Ovary (tissue), 10 donors: ENCODE measurements at places on chromosomes 5 and 9.

DNA sequence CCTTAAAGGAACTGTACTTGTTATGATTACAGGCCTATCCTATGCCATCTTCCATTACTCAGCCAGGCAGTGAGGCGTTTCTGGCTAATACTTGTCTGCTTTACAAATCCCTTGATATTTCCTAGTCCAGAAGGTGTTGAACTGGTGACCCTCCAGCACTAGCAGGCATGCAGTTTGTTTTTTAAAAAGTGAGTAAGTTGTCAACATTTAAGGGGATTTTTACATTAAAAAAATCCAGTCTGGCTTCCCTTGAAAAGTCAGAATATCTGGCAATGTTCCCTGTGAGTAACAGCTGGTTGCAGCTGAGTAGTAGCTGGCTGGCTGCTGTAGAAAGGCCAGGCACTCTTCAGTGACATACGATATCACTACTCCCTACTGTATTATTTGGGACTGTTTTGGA lies 21.8 kb downstream of the GRIN3A start:
- no peak overlapping the region for H3K27ac ChIP-seq
- no peaks in the 10 kb centered on the region for H3K4me1 ChIP-seq
- no peaks in the 10 kb centered on the region for H3K36me3 ChIP-seq
- no peaks in the 10 kb centered on the region for H3K27me3 ChIP-seq
- no peak overlapping the region for H3K4me3 ChIP-seq

- H3K4me1 ChIP-seq, result no peaks in the 10 kb centered on the region
Measured at GRCh38 chr5:137300411-137301240, 198.5 kb downstream of the SPOCK1 start.

- no peak overlapping the region for H3K27ac ChIP-seq
- no peaks in the 10 kb centered on the region for H3K27me3 ChIP-seq
Measured at GRCh38 chr9:72863456-72864094, 89.3 kb downstream of the ALDH1A1 start.

DNA sequence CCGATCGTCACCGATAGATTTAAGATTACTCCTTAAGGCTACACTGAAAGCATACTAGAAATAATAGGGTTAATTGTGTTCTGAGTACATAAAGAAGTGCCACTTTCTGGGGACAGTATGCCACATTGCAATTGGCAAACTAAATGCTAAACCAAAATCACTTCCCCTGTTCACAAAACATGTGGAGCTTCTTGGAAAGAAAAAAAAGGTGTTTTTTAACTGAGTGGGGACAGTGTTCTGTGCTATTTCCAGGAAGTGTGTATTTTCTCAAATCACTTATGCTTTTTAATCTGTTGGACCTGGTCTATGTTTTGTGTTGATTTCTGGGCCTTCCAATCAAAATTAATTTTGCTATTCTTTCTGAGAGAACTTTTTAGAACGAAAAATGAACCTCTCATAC lies 149.3 kb upstream of the MPDZ start:
- no peak overlapping the region for H3K4me3 ChIP-seq
- DNase-seq, result no peak
- H3K36me3 ChIP-seq, result no peaks in the 10 kb centered on the region
- no peaks in the 10 kb centered on the region for H3K27me3 ChIP-seq

- H3K27ac ChIP-seq, result no peak overlapping the region
- no peak for DNase-seq
- no peak overlapping the region for H3K4me3 ChIP-seq
- H3K4me1 ChIP-seq, result no peaks in the 10 kb centered on the region
- H3K36me3 ChIP-seq, result no peaks in the 10 kb centered on the region
Measured at GRCh38 chr5:94031631-94032030, 290.2 kb upstream of the POU5F2 start.

DNA sequence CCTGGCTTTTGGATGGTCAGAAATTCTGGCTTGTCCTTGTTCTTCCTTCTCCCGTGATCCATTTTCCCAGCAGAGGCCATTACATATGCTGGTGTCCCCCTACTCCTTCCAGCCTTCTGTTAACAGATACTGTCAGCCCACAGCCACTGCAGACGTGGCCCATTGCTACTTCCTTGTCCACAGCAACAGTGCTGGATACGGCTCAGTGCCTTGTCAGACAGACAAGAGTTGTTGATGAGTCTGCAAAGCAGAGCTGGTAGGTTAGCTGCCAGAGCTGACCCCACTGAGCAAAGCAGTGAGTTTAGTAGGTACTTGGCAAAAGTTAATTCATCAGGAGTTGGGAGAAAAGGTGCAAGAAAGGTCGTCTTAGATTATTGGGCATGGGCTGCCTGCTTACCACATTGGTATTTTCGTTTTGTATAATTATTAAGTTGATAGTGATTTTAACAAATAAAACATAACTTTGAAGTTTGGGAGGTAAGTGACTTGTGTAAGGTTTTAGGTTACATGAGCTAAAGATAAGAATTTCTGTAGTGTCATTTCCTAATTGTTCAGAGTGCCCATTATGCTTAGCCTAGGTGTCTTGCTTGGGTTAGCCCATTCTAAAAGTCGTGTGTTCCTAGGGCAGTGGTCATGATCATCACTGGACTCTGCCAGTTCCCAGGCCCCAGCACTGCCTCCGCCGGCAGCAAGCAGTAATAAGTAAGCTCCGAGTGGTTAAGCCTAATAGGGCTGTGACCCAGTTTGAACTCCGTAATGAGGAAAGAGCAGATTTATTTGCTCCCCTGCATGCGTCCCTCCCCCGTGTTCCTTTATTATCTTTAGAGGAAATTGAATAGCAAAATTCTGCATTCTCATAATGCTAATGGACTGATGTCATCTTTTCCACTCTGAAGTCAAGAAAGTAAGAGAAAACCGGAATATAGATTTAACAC lies 292.0 kb downstream of the FANCC start:
- no peak overlapping the region for H3K4me3 ChIP-seq
- peaks cover 40% of the 10 kb centered on the region for H3K4me1 ChIP-seq
- H3K36me3 ChIP-seq, result no peaks in the 10 kb centered on the region
- H3K27ac ChIP-seq, result peak overlapping the region; percentile 41
- H3K27me3 ChIP-seq, result no peaks in the 10 kb centered on the region

- no peak for DNase-seq
- H3K27me3 ChIP-seq, result no peaks in the 10 kb centered on the region
- no peak overlapping the region for H3K27ac ChIP-seq
- H3K4me3 ChIP-seq, result no peak overlapping the region
Measured at GRCh38 chr5:116315531-116315930, 230.7 kb downstream of the COMMD10 start.

DNA sequence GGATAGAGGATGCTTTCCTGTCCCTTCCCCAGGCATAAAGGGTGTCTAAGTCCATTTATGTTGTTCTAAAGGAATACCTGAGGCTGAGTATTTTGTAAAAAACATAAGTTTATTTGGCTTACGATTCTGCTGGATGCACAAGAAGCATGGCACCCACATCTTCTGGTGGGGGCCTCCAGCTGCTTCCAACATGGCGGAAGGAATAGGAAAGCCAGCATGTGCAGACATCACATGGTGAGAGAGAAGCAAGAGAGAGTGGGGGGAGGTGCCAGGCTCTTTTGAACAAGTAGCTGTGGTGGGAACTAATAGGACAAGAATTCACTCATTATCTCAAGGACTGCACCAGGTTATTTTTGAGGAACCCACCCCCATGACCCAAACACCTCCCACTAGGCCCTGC lies 77.2 kb downstream of the ADCY2 start:
- no peaks in the 10 kb centered on the region for H3K4me1 ChIP-seq
- no peaks in the 10 kb centered on the region for H3K36me3 ChIP-seq
- no peak overlapping the region for H3K4me3 ChIP-seq

- no peaks in the 10 kb centered on the region for H3K36me3 ChIP-seq
- no peak for DNase-seq
- no peaks in the 10 kb centered on the region for H3K4me1 ChIP-seq
- H3K27me3 ChIP-seq, result no peaks in the 10 kb centered on the region
Measured at GRCh38 chr9:115328228-115328627, 210.3 kb upstream of the TNC start.

GRCh38 chr5:138438724-138439476 lies at the start of gene REEP2:
Gene REEP2 (plus strand): TSS chr5:138439057. CDS start chr5:138439209, 152 bp downstream.
- DNase-seq, result peak; percentile 63
- peaks cover 3% of the 10 kb centered on the region for H3K4me1 ChIP-seq
- no peak within 1 kb of the TSS for H3K27ac ChIP-seq
- peak within 1 kb of the TSS; percentile 29 for H3K4me3 ChIP-seq

- H3K27me3 ChIP-seq, result no peaks in the 10 kb centered on the region
- no peak overlapping the region for H3K27ac ChIP-seq
- no peak for DNase-seq
- no peak overlapping the region for H3K4me3 ChIP-seq
- no peaks in the 10 kb centered on the region for H3K4me1 ChIP-seq
- no peaks in the 10 kb centered on the region for H3K36me3 ChIP-seq
Measured at GRCh38 chr5:55052383-55052931, 28.4 kb downstream of the GZMK start.

- peaks cover 9% of the 10 kb centered on the region for H3K4me1 ChIP-seq
- H3K4me3 ChIP-seq, result no peak overlapping the region
- no peaks in the 10 kb centered on the region for H3K36me3 ChIP-seq
- no peak for DNase-seq
- H3K27me3 ChIP-seq, result no peaks in the 10 kb centered on the region
Measured at GRCh38 chr9:13942695-13943094, 371.2 kb downstream of the NFIB start.

GRCh38 chr9:127982912-127983311 lies 2.1 kb upstream of the EEIG1 start:
- no peak for DNase-seq
- H3K4me1 ChIP-seq, result peaks cover 4% of the 10 kb centered on the region
- no peaks in the 10 kb centered on the region for H3K27me3 ChIP-seq
- no peak overlapping the region for H3K4me3 ChIP-seq
